ENCODE measurements at places on chromosomes 4 and X. TPM values are rescaled to one million over a fixed set of nuclear protein-coding genes. Genes with fewer than 3 reads are reported as not detected.

- H3K27ac ChIP-seq: no peak overlapping the region
- no peaks in the 10 kb centered on the region for H3K4me1 ChIP-seq
- no peak overlapping the region for H3K4me3 ChIP-seq
- H3K27me3 ChIP-seq: peaks cover 4% of the 10 kb centered on the region
- DNase-seq: no peak
- H3K36me3 ChIP-seq: no peaks in the 10 kb centered on the region
These were observed 115.8 kb upstream of the INPP4B start for GRCh38 chr4:142961866-142962265.

AMOT gene
- polyA plus RNA-seq: 5.0 TPM

- no peak overlapping the region for H3K4me3 ChIP-seq
- no peak overlapping the region for H3K27ac ChIP-seq
- H3K36me3 ChIP-seq: no peaks in the 10 kb centered on the region
- H3K4me1 ChIP-seq: peaks cover 10% of the 10 kb centered on the region
These were observed 70.3 kb upstream of the NDP start for GRCh38 chrX:44043496-44043895.

- no peaks in the 10 kb centered on the region for H3K36me3 ChIP-seq
- no peak overlapping the region for H3K4me3 ChIP-seq
- no peaks in the 10 kb centered on the region for H3K27me3 ChIP-seq
- H3K27ac ChIP-seq: no peak overlapping the region
These were observed 7.7 kb downstream of the GPR173 start for GRCh38 chrX:53056292-53056691.

DNA sequence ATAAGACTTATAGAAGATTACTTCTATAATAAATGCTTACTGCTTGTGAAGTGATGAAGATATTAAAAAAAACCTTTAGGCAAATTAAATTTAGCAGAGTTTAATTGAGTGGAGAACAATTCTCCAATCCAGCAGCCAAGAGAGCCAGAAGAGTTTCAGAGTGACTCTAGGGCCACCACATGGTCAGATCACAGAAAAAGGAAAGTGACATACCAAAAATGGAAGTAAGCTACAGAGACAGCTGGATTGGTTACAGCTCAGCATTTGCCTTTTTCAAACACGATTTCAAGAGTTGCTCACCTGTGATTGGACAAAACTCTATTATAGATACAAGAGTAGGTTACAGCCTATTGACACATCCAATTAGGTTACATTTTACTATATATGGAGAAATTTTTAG, 79.0 kb upstream of the TRAM1L1 start:
- H3K27me3 ChIP-seq: no peaks in the 10 kb centered on the region
- no peak overlapping the region for H3K4me3 ChIP-seq
- H3K4me1 ChIP-seq: no peaks in the 10 kb centered on the region
- H3K27ac ChIP-seq: no peak overlapping the region
- DNase-seq: no peak

DNA sequence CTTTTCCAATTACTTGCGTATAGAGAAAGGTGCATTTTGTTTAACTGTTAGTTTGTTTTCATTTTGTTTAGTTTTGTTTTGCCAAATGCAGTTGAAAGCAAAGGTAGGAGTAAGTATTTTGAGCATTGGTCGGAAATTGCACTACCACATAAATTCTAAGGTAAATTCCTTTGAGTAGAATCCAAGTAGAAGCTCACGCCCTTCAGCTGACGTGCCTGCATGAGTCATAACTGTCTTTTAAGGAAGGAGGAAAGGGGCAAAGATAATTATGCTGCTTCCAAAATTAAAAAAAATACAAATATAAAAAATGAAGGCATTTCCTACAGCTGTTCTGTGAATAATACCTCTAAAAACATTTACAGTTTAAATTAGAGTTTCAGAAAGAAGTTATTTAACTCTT, 110.2 kb upstream of the MYOZ2 start:
- no peaks in the 10 kb centered on the region for H3K4me1 ChIP-seq
- no peak overlapping the region for H3K4me3 ChIP-seq
- H3K27ac ChIP-seq: no peak overlapping the region

GRCh38 chr4:48668254-48669017, 111.6 kb downstream of the FRYL start:
- no peaks in the 10 kb centered on the region for H3K27me3 ChIP-seq
- peak overlapping the region; percentile 32 for H3K27ac ChIP-seq
- peaks cover 81% of the 10 kb centered on the region for H3K4me1 ChIP-seq
- no peaks in the 10 kb centered on the region for H3K36me3 ChIP-seq
- DNase-seq: no peak

FGF2 gene
- not detected for polyA plus RNA-seq

C4orf50 gene
- polyA plus RNA-seq: not detected

- no peak overlapping the region for H3K4me3 ChIP-seq
- H3K4me1 ChIP-seq: no peaks in the 10 kb centered on the region
- no peak overlapping the region for H3K27ac ChIP-seq
- H3K36me3 ChIP-seq: no peaks in the 10 kb centered on the region
These were observed 97.5 kb downstream of the FANCB start for GRCh38 chrX:14775416-14775815.

KCNIP4 gene
- polyA plus RNA-seq: not detected

IL13RA2 gene
- polyA plus RNA-seq: not detected

TBX22 gene
- polyA plus RNA-seq: not detected

NUP62CL gene
- 1.3 TPM for polyA plus RNA-seq

WDR1 gene
- polyA plus RNA-seq: 401 TPM

UCP1 gene
- polyA plus RNA-seq: not detected

F9 gene
- not detected for polyA plus RNA-seq

DNA sequence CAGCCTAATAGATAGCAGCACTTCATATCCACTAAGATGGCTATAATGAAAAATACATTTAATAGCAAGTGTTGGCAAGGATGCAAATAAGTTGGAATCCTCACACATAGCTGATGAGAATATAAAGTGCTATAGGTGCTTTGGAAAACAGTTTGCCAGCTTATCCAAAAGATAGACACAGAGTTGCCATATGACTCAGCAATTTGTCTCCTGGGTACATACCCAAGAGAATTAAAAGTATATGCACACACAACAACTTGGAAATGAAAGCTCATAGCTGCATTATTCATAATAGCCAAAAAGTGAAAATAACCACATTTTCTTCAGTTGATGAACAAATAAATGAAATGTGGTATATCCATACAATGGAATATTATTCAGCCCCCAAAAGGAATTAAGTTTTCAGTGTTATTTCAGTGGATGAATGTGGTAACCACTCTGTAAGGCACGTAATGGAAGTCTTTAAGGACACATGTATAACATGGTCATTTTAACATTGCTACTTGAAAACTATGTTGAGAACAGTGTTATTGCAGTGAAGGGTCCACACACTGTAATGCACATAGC, 320.9 kb upstream of the ADGRL3 start:
- DNase-seq: no peak
- no peak overlapping the region for H3K4me3 ChIP-seq
- no peaks in the 10 kb centered on the region for H3K36me3 ChIP-seq
- no peaks in the 10 kb centered on the region for H3K27me3 ChIP-seq

STK32B gene
- not detected for polyA plus RNA-seq

- H3K27ac ChIP-seq: no peak overlapping the region
- DNase-seq: no peak
- H3K27me3 ChIP-seq: no peaks in the 10 kb centered on the region
- no peak overlapping the region for H3K4me3 ChIP-seq
- no peaks in the 10 kb centered on the region for H3K4me1 ChIP-seq
- H3K36me3 ChIP-seq: no peaks in the 10 kb centered on the region
These were observed 31.8 kb upstream of the NKX6-1 start for GRCh38 chr4:84530871-84531270.

PNMA3 gene
- not detected for polyA plus RNA-seq

DNA sequence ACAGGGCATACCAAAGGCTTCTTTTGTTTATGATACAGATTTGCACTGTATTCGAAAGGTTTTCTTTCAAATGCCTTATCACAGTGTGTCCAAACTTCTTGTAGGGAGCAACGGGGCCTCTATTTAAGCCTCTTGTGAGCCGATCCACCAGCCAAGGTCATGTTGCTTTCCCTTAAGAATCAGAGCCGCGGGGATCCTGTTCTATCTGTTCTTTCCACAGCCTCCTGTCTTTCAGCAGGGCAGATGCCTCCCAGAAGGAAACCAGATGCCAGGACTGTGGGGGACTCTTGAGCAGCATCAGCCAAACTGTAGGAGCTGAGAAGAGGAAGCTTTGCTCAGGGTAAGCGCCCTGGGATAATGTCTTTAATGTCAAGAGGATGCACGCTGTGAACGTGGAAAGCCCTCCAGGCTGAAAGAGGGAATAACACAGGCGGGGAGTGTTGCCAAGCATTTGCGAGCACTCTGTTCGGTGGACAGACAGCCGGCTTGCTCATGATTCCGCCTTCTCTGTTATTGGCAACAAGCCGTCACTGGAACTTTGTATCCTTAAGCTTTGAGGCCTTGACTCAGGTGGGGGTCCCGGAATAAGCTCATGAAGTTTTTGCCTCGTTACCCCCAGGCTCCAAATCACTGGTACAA, 279.8 kb upstream of the FRG1 start:
- H3K4me3 ChIP-seq: no peak overlapping the region
- DNase-seq: no peak
- H3K4me1 ChIP-seq: peaks cover 3% of the 10 kb centered on the region
- no peak overlapping the region for H3K27ac ChIP-seq

DNA sequence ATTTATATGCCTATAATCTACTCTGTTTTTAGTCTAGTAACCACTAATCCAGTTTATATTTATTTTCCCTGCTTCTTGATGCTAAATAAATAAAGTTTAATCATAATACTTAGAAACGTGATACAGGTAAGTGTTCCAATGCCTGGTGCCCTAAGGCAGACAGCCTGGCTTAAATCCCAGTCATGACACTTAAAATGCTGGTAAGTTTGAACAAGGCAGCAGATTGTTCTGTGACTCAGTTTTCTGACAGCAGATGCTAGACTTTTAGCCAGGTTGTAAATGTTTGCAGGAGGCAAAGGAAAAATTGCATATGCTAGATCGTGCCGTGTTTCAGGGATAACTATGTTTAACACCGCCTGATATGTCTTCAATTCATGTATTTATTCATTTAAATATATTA, 2661.6 kb downstream of the PCDH7 start:
- H3K36me3 ChIP-seq: peaks cover 3% of the 10 kb centered on the region
- H3K27ac ChIP-seq: no peak overlapping the region

CT45A10 gene
- not detected for polyA plus RNA-seq

- H3K4me3 ChIP-seq: peak overlapping the region; percentile 77
- H3K4me1 ChIP-seq: peaks cover 14% of the 10 kb centered on the region
- peaks cover 7% of the 10 kb centered on the region for H3K27me3 ChIP-seq
- H3K36me3 ChIP-seq: no peaks in the 10 kb centered on the region
- DNase-seq: peak; percentile 32
- H3K27ac ChIP-seq: no peak overlapping the region
These were observed 606.0 kb downstream of the BCOR start for GRCh38 chrX:39491548-39492297.

GRCh38 chrX:21723814-21724213, 34.1 kb downstream of the SMPX start:
- H3K4me3 ChIP-seq: no peak overlapping the region
- no peaks in the 10 kb centered on the region for H3K36me3 ChIP-seq
- no peak for DNase-seq
- peaks cover 17% of the 10 kb centered on the region for H3K27me3 ChIP-seq

- H3K27me3 ChIP-seq: no peaks in the 10 kb centered on the region
- no peak overlapping the region for H3K27ac ChIP-seq
- no peaks in the 10 kb centered on the region for H3K36me3 ChIP-seq
- no peak overlapping the region for H3K4me3 ChIP-seq
- DNase-seq: peak; percentile 9
- H3K4me1 ChIP-seq: peaks cover 2% of the 10 kb centered on the region
These were observed 57.7 kb downstream of the NEIL3 start for GRCh38 chr4:177367336-177367735.

CLNK gene
- polyA plus RNA-seq: 1.5 TPM

DNA sequence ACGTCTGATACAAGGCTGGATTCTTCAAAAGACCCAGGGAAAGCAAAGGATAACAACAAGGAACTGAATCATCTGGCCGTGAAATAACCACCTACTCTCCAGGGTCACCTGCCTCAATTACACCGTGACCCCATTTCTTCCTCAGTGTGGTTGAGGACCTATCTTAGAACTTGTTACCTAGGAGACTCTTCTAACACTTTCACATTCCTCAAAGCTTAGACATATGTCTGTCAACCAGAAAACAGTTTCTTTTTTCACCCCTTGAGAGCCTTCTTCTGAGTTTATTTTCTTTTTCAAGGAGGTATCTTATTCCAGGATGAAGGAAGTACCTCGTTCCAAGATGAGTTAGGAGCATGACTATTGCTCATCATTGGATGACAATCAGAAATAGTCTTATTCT, 337.8 kb downstream of the ARHGAP24 start:
- no peaks in the 10 kb centered on the region for H3K4me1 ChIP-seq
- H3K27me3 ChIP-seq: no peaks in the 10 kb centered on the region
- H3K27ac ChIP-seq: no peak overlapping the region
- no peaks in the 10 kb centered on the region for H3K36me3 ChIP-seq

DNA sequence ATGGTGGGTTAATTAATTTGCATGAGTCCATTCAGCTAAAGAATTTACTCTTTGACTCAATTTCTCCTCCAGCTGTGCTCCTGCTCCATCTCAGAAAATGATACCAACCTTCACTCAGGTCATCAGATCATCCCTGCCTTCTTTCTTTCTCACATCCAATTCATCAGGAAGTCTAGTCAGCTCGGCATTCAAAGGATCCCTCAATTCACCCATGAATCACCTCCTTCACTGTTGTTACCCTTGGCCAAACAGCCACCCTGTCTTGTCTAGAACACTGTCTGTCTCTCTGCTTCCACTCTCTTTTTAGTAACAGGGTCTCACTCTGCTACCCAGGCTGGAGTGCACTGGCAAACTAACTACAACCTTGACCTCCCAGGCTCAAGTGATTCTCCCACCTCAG, 337.4 kb upstream of the SFRP2 start:
- no peak overlapping the region for H3K4me3 ChIP-seq
- H3K36me3 ChIP-seq: no peaks in the 10 kb centered on the region
- H3K27ac ChIP-seq: no peak overlapping the region
- peaks cover 3% of the 10 kb centered on the region for H3K27me3 ChIP-seq
- no peaks in the 10 kb centered on the region for H3K4me1 ChIP-seq
- DNase-seq: no peak

- no peaks in the 10 kb centered on the region for H3K36me3 ChIP-seq
- peaks cover 2% of the 10 kb centered on the region for H3K27me3 ChIP-seq
- no peaks in the 10 kb centered on the region for H3K4me1 ChIP-seq
- H3K27ac ChIP-seq: no peak overlapping the region
- H3K4me3 ChIP-seq: no peak overlapping the region
These were observed 1415.8 kb upstream of the TENM3 start for GRCh38 chr4:180827232-180828009.

MND1 gene
- polyA plus RNA-seq: 0.67 TPM

GRCh38 chr4:124423160-124423559, 289.4 kb downstream of the ANKRD50 start:
- no peak overlapping the region for H3K27ac ChIP-seq
- H3K27me3 ChIP-seq: no peaks in the 10 kb centered on the region
- H3K4me1 ChIP-seq: no peaks in the 10 kb centered on the region
- no peaks in the 10 kb centered on the region for H3K36me3 ChIP-seq

- H3K27ac ChIP-seq: no peak overlapping the region
- H3K4me3 ChIP-seq: no peak overlapping the region
- no peaks in the 10 kb centered on the region for H3K4me1 ChIP-seq
- DNase-seq: no peak
These were observed 63.8 kb downstream of the SRPX start for GRCh38 chrX:38156838-38157237.

- peaks cover 31% of the 10 kb centered on the region for H3K4me1 ChIP-seq
- no peaks in the 10 kb centered on the region for H3K27me3 ChIP-seq
- H3K36me3 ChIP-seq: peaks cover 18% of the 10 kb centered on the region
- DNase-seq: no peak
These were observed 12.4 kb downstream of the CAMK2D start for GRCh38 chr4:113749178-113749577.

All from immature natural killer cell (primary cell).